ENCODE measurements at places on chromosomes 5 and 9.

DNA sequence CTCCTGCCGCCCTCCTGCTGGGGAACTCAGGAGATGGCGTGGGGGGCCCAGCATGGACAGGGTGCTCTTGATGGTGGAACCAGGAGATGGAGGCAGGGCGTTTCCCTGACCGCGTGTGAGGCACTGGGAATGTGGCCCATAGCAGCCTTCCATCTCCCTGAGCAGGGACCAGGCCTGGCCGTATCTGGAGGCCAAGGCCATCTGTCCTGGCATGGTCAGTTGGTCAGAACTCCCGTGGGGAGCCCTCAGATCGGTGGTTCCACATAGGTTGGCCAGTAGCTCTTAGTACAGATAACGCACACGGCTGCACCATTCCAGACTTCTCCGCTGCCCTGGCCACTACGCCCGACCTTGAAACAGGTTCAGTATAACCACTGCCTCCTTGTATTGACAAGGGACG lies 77.6 kb downstream of the KCNT1 start:
- no peak for DNase-seq

GRCh38 chr5:152066784-152067183 lies 142.1 kb upstream of the GLRA1 start:
- no peak for DNase-seq

DNA sequence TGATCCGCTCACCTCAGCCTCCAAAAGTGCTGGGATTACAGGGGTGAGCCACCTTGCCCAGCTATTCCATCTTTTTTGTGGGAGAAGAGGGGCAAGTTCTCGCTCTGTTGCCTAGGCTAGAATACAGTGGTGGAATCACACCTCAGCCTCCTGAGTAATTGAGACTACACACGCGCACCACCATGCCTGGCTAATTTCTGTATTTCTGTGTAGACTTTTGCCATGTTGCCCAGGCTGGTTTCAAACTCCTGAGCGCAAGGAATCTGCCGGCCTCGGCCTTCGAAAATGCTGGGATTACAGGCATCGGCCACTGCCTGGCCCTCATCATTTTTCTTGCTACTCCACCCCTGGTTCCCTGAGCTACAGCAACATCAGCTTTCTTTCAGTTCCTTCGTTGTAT lies 2.8 kb upstream of the NOL6 start:
- DNase-seq: no peak

GRCh38 chr5:172837640-172838039 lies 3.6 kb downstream of the ERGIC1 start:
- peak; percentile 73 for DNase-seq

GRCh38 chr9:19408316-19408692 lies 505 bp upstream of the ACER2 start:
- DNase-seq: no peak

DNA sequence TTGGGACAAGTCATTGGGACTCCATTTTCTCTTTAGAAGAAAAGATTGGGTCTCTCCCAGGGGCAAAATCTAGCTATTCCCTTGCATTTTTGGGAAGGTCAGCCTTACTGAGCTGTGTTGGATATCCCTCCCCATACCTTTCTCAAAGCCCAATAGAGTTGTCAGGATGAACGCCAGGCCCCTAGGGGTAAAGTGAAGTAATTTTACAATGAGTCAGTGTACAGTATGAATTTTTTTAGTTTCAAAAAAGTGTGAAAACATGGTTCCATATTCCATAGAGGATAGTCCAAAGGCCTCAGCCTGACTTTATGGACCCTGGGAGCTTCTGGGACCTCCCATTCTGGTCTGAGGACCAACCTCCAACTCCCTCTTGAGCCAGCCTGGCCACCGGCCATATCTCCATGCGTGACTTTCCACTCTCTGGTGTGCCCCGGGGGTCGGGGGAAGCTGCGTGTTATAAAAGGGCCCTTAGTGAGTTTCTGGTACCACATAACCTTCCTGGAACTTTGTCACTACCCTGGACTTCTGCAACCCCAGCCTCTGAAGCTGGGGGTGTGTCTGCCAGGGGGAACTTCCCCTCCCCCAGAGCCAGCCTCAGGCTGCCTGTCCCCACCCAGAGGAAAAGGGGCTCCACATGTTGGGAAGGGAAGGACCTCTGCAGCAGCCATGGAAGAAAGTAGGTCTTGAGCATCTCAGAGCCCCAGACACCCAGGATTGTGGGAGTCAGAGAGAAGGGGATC lies 52.4 kb upstream of the SYNPO start:
- DNase-seq: no peak

- DNase-seq: no peak
Observed at GRCh38 chr5:167104351-167104750, 1187.1 kb upstream of the WWC1 start.

- DNase-seq: no peak
Observed at GRCh38 chr9:110877374-110877773, 160.9 kb downstream of the LPAR1 start.

GRCh38 chr9:12961276-12961809 lies 186.5 kb downstream of the LURAP1L start:
- no peak for DNase-seq

GRCh38 chr5:79111387-79111959 lies at the start of gene BHMT:
Gene BHMT (plus strand): TSS chr5:79111809. CDS start chr5:79111886, 77 bp downstream.
- no peak for DNase-seq

DNA sequence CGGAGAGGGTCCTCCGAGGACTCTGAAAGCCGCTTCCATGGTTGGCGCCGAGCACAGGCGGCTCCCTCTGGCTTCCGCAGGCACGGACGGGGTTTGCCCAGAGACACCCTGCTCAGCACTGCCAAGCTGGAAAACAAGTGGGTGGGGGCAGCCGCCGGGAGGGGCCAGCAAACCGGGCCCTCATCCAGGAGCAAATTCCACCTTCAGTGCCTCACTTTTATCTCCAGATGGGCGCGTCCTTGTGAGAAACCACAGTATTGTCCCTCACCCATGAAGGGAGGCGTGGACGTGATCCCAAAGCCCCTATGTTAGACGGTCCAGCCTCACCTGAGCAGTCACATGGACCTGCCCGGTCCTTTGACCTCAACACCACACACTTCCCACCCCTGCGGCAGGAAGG lies 29.0 kb downstream of the MED10 start:
- no peak for DNase-seq

GRCh38 chr5:155480731-155481131 lies 467.2 kb downstream of the KIF4B start:
- DNase-seq: no peak

- DNase-seq: no peak
Observed at GRCh38 chr5:129177451-129177850, 82.9 kb downstream of the ISOC1 start.

DNA sequence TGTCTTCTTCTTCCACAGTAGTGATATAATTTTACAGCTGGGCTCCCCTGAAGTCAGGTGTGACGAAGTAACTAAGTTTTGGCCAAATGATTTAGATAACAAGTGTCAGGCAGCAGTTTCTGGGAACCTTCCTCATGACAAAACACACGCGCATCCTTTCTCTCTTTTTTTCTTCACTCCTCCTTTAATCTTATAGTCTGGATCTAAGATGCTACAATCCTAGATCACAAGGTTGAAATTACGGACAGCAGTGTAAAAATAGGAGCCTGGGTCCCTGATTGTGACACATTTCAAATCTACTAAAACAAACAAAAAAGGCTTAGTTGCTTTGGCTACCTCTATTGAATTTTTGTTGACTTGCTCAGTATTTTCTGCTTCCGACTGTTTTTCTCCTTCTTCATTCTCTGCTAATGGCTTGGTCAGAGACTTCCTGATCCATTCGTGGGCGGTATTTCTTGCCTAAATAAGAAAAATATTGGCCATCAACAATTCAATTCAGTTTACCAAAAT lies 36.1 kb downstream of the FAM114A2 start:
- DNase-seq: no peak

DNA sequence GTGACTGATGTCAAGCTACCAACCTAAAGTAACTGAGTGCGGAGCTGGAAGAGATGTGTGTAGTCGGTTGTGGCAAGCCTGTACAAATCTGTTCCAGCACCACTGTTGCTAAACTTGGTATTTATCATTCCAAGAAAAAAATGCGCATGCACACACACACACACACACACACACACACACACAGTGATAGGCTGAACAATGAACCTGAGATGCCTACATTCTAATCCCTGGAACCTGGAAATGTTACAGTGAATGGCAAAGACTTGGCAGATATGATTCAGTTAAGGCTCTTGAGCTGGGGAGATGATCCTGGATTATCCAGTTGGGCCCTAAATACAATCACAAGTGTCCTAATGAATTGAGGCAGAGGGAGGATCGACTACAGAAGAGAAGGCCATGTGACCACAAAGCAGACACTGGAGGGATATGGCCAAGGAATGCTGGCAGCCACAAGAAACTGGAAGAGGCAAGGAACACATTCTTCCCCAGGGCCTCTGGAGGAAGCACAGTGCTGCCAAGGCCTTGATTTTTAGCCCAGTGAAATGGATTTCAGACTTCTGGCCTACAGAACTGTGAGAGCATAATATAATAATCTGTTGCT lies 49.7 kb upstream of the LHFPL2 start:
- DNase-seq: no peak
